ENCODE measurements at places on chromosomes 3 and 15.

DNA sequence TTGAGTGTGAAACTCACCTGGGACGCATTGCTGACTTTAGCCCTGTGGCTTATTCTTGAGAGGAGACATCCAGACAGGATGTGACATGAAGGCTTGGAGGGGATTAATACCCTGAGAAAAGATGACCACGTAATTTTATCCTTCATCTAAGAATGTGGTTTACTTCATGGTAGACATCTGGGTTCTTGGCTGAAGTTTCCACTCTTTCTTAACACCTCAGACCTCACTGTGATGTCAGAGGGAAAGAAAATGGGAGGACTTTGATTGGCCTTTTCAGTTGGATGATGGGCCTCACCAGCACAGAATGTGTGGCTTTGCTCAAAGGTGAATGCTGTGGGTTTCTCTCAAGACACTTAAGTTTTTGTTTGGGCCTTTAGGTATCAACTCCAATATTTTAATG is 16.5 kb downstream of the GORASP1 start:
- no peak for DNase-seq

DNA sequence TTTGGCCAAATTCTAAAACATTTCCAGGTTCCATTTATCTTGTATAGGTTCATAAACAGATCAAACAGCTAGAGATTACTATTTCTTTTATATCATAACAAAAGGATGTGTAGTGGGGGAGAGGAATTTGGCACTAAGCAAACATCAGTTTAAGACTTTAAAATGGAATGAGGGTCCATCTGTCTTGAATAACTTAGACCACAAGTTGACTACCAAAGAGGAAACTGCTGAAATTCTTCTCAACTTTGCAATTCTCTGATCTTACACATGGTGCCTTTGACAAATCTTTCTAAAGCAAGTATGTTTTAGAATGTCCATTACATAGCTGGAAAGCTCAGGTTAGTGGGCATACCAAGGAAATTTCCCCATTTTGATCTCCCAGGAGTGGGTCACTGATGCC is 140.5 kb upstream of the ADAMTS9 start:
- no peak for DNase-seq

DNA sequence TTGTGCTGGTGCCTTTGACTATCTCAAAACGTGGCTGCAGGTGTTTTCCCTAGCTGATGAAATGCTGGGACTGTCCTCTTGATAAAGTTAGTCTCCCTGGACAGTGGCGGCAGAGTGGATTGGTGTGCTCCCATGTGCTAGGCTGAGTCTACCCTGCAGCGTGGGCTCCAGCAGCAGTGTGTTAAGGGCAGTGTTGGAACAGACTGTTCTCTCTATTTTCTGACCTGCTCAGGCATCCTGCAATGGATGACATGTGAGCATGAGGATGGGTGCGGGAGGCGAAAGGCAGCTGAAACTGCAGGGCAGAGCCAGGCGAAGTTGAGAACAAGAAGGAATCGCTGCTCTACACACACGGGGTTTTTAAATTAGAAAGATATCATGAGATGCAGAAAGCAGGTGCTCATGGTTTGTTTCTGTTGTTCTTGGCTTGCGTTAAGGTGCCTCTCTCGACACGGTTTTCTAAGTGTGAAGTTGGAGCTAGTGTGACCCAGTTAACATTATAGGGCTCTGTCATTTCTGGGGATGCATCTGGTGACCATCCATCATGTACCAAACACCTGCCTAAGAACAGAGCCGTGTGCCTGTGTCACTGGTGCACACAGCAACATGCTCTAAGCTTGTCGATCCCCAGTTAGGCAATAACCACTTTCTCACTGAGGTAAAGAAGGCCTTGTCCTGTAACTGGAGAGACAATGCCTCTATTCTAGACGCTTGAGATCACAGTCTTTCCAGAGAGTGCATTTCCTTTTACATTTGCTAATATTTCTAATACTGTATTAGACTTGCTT is 44.3 kb downstream of the SLCO3A1 start:
- DNase-seq = no peak

- no peak for DNase-seq
These were observed 31.1 kb downstream of the FBXO40 start for GRCh38 chr3:121624147-121624899.

- DNase-seq = no peak
These were observed 280.5 kb downstream of the GAP43 start for GRCh38 chr3:115903843-115904242.
